ENCODE measurements at places on chromosomes 13 and 19.
A peak's percentile ranks its signal among the peaks of the same experiment; 100 is the strongest.

- DNase-seq: peak; percentile 85
Measured at GRCh38 chr13:106533101-106533942, 2.1 kb downstream of the EFNB2 start.

DNA sequence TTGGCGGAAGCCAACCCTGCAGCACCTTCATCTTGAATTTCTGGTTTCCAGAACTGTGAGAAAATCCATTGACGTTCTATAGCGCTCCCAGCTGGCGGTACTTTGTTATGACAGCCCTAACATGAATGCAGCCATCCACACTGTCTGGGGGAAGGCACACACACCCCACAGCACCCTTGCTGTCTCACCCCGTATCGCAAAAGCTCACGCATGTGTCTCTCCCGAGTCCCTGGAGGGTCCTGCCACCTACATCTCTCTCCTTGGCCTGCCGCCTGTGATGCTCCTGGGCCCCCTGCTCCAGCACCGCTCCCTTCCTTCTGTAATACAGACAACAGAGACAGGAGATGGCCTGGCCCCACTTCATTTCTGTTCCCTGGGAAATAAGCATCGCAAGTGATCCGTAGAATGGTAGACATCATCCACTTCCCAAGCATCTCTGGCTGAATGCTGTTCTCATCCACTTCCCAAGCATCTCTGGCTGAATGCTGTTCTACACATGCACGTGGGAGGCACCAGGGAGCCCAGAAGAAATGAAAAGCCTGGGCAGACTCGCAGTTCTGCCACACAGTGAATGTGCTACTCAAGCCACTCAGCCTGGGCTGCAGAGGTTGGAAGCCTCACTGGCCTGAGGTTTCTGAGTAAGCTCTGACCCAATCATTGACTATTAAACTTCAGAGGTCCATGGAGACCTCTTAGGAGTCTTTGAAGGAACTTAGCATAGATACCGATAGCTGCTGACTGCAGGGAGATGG is 29.6 kb downstream of the EPN1 start:
- no peak for DNase-seq

DNA sequence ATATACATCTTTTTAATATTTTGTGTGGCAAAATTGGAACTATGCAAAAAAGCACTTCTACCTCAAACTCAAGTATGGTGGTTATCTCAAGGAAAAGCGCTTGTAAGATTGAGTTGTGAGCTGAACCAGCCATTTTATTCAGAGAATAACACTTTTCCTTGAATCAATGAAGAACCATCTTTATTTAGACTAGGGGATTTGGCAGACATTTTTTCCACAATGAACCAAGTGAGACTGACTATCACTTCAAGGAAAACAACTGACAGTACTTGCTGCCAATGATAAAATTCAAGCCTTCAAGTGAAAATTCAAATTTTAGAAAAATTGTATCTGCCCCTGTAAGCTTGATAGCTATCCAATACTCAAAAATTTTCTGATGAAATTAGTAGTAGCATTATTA is 23.2 kb upstream of the SERTM1 start:
- DNase-seq: no peak

DNA sequence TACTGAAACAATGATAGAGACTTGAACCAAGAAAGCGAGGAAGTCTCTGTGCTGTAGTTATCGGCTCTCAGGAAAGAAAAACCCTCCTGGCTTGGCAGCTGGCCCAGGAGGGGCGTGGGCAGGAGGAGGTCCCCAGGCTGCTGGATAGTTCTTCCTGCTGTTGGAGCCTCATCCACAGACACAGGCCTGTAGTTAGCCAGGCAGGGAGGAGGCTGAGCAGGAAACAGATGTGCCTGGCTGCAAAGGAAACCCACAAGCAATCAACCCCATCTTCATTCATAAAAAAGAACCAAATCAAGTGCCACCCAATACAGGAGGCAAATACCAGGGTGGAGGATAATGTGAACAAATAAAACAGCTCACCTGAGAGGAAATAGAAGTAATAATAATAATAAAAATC is 86.2 kb downstream of the IRS2 start:
- DNase-seq: peak; percentile 88

- peak; percentile 97 for DNase-seq
Measured at GRCh38 chr19:49676136-49676783, 811 bp upstream of the PRMT1 start.

GRCh38 chr13:105997581-105998550 is 537.6 kb downstream of the EFNB2 start:
- DNase-seq: no peak

GRCh38 chr13:111177081-111177711 is 62.1 kb downstream of the ARHGEF7 start:
- DNase-seq: peak; percentile 89

DNA sequence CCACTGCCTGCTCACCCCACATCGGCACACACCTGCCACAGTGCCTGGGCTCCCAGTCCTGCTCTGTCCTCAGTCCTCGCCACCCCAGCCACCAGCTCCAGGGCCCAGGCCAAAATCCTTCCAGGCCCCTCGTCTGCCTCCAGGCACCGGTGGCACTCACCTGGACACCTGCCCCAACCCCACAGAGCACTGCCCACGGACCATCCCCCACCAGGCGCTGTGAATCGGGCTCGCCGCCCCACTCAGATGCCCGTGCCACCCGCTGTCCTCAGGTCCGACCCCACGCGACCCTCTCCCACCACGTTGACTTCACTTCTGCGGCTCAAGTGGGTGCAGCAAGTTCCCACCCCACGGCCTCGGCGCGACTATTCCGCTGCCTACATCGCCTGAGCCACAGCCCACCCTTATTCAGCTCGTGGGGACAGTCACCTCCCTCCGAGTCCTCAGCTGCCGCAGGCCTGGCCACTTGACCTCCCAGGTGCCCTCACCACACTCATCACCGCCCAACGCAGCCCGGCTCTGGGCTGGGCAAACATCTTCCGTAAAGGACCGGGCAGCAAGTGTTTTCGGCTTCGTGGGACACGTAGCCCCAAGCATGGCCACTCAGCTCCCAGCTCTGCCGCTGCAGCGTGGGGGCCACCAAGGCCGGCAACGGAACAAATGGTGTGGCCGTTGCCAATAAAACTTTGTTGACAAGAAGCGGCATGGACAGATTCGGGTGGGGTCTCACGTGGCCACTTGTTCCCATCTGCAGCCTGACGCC is 5.7 kb downstream of the PIP5K1C start:
- no peak for DNase-seq

DNA sequence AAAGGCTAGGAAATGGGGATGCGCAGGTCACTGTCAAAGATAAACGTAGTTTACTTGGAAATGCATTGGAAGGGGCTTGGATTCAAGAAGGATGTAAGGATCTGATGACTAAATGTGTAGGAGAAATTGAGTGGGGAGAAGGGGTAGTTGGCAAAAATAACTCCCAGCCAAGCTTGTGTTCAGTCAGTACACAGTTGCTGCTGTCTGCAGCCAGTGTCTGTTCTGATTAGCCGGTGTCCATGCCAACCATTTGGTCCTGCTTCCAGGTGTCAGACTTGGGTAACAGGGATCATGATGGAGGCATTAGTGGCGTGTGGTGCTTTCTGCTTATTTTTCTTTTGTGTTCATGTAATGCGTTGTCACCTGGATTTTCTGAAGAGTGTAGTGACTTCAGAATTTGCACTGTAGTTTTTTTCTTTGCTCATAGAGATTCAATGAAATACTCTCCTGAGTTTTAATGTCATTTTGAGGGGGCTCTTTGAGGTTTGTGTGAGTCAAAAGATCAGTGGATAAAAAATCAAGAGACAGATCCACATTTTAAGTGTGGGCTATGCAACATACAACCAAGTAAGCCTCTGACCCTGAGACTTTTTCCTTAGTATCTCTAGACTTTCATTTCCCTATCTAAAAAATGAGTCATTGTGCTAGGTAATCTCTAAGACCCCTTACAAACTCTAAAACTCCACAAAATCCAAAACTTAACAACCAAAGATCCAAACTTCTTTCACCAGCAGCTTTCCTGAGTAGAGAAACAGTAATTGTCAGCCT is 103.9 kb downstream of the WDFY2 start:
- DNase-seq: no peak

DNA sequence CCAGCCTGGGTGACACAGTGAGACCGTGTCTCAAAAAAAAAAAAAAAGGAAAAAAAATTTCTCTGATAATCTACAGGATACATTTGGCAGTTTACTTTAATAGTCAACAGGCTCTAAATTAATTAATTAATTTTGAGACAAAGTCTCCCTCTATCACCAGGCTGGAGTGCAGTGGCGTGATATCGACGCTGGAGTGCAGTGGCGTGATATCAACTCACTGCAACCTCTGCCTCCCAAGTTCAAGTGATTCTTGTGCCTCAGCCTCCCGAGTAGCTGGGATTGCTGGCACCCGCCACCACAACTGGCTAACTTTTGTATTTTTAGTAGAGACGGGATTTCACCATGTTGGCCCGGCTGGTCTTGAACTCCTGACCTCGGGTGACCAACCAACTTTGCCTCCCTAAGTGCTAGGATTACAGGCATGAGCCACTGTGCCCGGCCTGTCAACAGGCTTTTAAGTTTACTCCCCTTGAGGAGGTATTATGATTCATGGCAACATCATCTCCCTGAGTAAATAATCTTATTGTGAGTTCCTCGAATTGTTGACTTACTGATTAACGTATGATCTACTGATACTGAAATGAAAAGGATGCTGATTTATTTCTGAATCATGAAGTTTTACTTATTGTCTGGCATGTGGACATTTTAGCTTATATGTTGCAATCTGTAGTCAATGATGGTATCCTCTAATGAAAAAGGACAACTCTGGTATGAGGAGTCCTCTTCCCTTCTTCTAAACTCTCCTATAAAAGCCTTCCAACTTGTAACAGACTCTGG is 21.3 kb upstream of the MTRF1 start:
- DNase-seq: peak; percentile 53

DNA sequence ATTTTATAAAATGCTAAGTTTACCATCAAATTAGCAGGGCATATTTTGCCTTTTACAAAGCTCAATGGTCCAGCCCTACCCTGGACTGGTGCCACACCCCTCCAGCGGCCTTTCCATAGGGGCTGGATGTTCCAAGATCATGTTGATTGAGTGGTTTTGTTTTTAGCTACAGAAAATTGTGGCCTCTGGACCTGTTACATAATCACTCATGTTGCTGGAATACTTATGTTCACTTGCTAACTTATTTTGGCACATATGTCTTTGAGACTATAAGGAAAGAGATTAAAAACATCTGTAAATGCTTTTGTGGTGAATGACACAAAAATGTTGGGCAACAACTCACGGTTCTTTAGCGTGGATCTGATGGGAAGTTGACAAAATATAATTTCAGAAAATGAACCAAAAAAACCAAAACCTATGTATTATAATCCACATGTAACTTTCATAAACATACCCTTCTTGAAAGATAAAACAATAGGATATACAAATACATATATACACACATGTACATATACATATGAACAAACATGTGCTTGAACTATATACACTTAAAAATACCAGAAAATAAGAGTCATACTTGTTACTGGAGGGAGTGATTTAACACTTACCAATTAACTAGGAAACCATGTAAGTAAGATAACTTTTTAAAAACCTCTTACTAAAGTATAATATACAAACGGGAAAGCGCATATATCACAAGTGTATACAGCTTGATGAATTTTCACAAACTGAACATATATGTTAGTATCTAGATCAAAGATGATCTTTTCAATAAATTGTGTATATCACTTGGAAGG is 46.6 kb upstream of the SLC15A1 start:
- peak; percentile 38 for DNase-seq

GRCh38 chr19:3249408-3249807 is 24.9 kb downstream of the CELF5 start:
- no peak for DNase-seq

- DNase-seq: no peak
Measured at GRCh38 chr13:49302817-49303216, 55.1 kb downstream of the CDADC1 start.

DNA sequence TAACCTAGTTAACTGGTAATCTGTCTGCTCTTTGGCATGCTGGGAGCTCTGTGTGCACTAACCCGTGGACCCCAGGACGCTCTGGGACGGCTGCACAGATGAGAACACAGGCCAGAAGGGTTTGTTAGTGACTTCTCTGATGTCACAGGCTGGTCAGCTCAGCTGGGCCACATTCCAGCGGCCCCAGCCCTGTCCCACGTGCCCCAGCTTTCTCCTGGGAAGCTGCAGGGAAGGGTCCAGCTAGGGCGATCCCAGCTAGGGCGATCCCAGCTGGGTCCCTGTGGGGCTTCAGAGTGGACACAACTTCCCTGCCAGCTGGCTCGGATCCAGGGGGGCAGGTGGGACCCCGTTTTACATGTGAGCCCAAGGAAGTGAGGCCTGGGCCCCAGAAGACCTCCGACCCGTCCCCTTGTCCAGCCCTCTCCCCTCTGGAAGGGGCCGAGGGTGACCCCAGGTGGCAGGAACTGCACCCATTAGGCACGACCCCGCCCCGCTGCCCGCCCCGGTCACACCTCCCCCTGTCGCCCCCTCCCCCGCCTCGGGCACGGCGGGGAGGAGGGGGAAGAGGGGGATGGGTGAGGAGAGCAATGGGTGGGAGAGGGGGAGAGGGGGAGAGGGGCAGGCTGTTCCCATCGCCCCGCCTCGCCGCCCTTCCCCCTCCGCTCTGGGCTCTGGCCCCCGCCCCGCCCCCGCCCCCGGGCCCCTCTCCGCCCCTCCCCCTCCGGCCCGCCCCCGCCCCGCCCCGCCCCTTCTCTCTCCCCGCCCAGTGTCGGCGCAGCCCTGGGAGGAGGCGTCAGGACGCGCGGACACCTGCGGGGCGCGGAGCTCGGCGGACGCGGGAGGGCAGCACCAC is 75.2 kb upstream of the MCF2L start:
- DNase-seq: no peak

- no peak for DNase-seq
Measured at GRCh38 chr13:40640202-40640601, 26.2 kb downstream of the FOXO1 start.

DNA sequence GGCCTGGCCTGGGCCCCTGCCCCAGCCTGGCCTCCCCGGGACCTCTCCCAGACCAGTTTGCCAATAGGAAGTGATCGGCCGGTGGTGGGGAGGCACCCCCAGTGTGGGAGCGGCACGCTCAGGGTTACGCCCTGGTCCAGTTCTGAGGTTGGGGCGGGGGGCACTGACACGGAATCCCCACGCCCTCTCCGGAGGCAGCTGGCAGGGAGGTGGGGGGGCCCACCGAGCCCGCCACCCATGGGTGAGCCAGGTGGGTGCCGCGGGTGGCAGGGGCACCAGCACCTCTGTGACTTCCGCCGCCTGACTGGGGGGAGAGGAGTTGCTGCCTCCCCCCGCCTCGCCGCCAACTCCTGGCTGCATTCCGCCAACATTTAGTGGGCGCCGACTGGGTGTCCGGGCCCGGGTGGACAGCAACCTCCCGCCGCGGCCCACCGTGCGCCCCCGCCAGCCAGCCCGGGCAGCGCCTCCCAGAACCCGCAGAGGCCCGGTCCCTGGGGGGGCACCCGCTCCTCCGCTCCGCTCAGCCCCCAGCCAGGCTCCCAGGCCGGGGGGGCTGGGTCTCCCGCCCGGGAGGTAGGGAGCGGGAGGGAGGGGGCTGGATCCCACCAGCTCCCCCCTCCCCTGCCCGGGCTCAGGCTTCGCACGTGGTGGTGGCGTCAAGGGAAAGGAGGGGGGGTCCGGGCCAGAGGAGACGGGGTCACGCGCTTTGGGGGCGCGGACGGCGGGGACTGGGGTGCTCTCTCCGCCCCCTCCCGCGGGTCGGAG is 2.0 kb downstream of the ZBTB7A start:
- peak; percentile 35 for DNase-seq
